ENCODE measurements at places on chromosomes 1 and 21.
A peak's percentile ranks its signal among the peaks of the same experiment; 100 is the strongest.

DNA sequence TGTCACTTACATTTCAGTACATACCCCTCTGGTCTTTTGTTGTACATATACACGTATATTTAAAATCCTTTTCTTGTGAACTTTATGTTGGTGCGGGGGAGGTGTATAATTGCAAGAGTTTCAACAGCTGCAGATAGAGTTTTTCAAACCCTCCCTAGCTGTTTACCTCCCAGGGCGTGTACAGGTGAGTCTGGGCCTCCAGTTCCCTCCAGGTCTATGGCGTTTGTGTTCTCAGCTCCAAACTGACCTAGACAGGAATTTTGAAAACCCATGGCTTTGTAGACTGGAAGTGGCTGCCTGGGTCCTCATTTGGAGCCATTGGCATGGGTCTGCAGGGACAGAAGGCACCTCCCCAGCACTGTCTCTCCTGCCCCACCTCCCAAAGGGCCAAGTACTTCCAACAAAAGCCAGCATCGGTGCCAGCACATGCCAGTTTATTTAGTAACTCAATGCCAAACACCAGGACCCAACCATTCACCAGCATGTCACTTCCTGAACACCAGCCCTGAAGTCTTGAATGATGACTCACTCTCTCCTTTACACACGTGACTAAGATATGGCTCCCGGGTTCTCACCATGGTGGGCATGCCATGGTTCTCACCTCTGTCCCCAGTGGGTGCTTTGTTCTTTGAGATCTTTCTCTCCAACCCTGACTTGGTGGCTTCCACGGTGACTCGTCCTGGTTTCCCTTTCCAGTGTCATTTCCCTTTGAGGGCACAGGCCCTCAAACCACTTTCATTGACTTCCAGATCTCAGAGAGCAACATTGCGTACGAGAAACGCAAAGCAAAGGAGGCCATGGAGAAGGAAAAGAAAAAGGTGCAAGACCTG, 57.3 kb upstream of the EFHD2 start:
- DNase-seq: no peak

- DNase-seq: no peak
Measured at GRCh38 chr1:225817611-225818061, 7.7 kb downstream of the EPHX1 start.

- peak; percentile 54 for DNase-seq
Measured at GRCh38 chr1:99648107-99648506, 2.2 kb downstream of the PALMD start.

DNA sequence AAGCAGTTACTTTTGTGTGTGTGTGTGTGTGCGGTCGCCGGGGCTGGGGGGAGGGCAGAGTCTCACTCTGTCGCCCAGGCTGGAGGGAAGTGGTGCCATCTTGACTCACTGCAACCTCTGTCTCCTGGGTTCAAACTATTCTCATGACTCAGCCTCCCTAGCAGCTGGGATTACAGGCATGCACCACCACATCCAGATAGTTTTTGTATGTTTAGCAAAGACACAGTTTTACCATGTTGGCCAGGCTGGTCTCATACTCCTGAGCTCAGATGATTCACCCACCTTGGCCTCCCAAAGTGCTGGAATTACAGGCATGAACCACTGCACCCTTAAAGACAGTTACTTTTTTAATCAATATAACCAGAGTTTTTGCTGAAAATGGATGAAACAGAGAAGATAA, 207.0 kb downstream of the PTPRC start:
- DNase-seq: no peak

GRCh38 chr1:215568299-215568692, 1.2 kb downstream of the KCTD3 start:
- no peak for DNase-seq

GRCh38 chr1:91805311-91805801, 80.6 kb downstream of the TGFBR3 start:
- DNase-seq: no peak

DNA sequence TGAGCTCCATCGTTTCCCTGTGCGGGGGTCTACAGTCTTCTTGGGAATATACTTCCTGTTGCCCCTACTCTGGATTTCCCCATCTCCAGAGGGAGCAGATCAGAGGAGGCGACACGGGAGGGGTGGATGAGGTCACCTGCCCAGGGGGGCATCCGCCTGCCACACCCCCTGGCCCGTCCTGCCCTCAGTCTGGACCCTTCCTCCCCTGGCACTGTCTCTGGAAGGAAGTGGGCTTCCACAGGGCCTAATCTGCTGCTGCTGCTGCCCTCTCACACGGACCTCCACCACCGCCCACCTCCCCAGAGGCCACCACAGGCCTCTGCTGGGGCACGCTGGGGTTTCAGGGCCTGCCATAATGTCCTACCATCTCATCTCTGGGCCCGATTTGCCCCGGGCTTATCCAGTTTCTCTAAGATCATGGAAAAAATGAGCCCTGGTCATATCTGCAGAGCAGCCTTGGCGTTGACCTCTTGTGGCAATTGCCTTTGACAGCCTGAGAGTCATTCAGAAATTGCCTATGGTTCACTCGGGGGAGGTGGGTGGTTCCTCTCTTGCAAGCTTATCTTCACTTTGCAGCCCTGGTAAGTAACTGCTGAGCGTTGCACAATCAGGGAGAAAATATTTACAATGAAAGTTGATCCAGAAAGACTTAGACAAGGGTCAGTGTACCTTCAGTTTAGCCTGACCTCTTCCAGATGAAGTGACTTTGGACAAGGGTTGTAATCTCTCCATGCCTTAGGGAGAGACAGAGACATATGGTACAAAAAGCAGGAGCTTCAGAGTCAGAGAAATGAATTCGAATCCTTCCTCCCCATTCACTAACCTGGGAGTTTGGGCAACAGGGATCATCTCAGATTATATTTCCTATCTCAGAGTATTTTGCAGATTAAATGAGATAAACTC, 252.4 kb downstream of the TOMM20 start:
- no peak for DNase-seq

GRCh38 chr21:33801424-33802405, 113.9 kb downstream of the ATP5PO start:
- peak; percentile 42 for DNase-seq

- DNase-seq: no peak
Measured at GRCh38 chr21:45454926-45455673, 50.1 kb downstream of the COL18A1 start.

DNA sequence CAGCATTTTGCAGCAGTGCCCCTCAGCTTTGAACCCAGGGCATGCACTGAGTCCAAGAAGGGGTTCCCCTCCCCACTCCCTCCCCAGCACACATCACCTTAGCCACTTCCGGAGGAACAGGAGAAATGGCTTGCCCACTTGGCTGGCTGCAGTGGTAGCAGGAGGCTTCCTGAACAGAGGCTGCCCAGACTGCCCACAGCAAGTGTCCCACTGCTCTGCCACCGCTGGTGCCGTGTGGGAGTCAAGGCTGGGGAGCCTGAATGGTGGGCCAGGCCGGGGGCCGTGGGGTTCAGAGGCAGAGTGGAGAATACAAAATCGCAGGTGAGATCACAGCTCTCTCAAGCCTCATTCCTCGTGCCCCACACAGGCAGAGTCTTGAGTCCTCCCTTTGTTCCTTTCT, 34.5 kb downstream of the CD247 start:
- DNase-seq: no peak

DNA sequence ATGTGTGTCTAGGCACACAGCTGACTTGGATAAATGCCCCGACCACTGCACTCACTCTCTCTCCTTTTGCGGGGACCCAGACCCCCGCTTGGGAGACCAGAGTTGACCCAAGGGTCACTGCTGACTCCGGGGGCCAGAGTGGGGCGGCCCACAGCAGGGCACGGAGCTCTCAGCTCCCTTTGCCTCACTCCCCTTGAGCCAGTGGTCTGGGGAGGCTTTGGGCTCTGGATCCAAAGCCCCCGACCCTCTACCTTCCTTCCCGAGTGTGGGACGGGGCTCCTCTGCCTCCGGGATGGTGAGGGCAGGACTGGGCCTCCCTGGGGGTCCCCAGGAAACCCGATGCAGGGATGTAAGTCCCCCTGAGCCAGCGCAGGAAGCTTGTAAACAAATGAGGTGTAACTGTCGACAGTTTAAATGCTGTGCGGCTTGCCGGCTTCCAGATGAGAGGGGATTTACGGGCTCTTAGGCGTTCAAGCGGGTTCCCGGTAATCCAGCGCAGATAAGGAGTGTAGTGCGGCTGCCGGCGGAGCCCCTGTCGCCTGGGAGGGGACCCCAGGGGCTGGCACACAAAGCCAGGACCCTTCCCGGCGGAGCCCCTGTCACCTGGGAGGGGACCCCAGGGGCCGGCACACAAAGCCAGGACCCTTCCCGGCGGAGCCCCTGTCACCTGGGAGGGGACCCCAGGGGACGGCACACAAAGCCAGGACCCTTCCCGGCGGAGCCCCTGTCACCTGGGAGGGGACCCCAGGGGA, 7.4 kb downstream of the ACTRT2 start:
- no peak for DNase-seq

- DNase-seq: peak; percentile 6
Measured at GRCh38 chr21:40902299-40902698, 55.3 kb upstream of the DSCAM start.

DNA sequence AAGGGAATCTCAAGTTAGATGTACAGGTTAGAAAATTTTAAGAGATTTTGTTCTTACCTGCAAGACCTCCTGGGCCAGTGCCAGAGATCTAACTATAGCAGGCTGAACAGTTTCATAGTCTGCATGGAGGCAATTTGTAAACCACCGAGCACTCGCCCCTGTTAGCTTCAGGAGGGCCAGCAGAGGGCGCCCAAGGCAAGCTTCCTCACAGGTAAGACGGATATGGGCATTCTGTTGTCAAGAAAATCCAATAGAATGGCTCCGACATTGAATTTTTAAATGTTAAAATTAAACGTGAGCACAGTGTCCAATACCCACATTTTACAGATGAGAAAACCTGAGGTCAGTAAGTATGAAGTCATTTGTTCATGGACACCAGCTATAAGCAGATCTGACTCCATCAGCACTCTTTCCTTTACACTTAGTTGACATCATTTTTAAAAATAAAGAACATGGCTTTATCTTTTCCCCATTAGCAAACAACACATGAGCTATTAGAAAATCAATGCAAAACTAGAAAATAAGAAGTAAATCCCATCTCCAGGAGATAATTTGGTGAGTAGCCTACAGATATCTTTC, 2.2 kb downstream of the REG4 start:
- peak; percentile 82 for DNase-seq

DNA sequence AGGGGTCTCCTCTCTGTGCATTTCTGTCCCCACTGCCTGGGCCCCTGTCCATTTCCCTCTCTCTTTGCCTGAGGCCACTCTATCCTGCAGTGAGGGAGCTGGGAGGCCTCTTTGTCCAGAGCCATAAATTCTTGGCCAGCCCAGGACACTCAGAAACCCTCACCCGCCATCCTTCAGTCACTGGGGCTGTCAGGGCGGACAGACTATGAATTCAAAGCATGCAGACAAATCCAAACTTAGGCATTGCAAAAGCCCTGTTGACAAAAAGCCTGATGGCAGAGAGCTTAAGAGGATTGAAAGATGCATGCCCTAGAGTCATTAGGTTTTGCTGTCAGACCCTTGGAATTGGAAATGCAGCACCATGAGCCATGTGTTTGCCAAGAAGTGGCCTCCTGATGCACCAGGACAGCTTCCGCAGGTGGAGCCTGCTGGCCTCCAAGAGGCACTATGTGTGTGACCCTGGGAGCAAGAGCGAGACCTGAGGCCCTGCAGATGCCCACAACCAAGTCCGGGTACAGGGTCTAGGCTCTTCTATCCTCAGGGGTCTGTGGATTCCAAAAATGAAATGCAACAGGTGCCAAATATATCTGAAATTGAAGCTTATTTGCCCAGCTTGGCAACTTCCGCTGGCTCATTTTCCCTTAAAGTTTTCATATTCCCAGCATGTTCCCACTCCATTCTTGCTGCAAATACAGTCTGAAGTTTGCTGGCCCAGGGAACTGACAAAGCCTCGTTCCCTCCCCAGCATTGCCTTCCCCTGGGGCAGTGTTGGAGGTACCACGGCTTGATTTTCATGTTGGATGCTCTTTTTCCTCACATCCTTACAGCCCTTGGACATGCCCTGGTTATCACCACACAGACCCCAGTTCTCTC, 177.9 kb downstream of the PGBD5 start:
- DNase-seq: no peak

DNA sequence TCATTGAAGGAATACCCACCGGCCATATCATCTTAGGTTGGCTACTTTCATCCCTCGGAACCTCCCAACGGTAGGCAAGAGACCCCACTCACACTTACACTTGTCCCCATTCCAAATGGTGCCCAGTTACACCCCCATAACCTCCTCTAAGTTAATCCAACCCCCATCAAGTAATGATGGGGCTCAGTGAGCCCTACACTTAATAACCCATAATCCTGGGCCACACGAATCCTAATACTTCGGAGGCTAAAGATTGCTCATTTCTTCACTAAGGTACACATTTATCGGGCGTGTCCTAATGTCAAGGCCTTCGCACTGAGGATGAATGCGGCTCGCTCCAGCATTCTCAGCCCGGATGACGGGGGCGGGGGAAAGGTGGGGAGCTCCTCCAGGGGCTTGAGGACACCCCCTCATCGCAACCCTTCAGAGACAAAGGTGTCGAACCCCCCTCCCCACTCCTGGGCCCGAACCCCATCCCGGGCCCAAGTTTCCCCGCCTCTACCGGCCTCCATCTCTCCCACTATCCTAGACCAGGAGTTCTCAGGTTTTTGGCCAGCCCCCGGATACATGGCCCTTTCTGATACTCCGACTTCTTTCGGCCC, 435 bp downstream of the ILF2 start:
- DNase-seq: no peak

DNA sequence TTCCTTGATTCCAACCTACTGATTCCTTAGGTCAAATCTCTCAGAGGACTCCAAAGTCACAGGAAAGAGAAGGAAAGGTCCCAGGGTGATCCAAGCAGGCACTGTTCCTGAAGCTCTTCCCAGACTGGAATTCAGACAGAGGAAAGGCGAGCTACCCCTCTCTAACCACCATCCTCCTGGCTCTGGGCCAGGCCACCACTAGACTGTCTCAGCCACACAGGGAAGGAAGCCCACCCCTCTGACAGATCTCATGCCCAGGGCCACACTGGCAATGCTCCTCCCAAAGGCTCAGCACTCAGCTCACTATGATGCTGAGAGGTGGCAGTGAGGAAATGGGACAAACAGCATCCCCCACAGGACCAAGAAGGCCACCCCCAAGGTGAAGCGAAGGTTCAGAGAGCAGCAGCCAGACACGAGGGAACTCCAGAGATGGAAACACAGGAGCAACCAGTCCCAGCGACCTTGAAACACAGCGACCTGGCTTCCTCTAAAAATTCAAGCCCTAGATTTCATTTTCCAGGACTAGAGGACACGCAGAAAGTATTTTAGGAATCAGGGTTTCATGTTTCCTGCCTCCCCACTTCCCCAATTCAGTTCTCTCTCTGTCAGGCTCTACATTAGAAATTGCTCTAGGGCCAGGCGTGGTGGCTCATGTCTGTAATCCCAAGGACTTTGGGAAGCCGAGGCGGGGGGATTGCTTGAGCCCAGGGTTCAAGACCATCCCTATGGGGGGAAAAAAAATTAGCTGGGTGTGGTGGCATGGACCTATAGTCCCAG, 18.8 kb downstream of the PIK3C2B start:
- no peak for DNase-seq

DNA sequence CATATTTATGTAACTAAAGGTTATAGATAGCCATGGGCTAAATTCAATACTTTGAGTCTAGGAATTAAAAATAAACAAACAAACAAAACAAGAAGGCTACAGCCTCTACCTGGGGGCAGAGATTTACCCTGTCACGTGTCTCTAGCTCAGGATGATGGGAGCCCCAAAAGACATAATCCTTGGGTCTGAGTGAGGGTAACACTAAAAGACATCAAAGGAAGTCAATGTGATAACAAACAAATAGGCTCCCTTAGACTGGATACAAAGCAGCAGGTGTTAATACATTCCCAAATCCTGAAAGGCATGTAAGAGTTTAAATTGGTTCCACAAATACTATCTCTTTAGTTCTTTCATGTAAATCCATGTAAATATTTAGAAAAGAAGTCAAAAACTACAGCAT, 10.7 kb downstream of the MYSM1 start:
- no peak for DNase-seq

All from eye (tissue), 1 donor.